ENCODE measurements at places on chromosomes 6 and 20.

DNA sequence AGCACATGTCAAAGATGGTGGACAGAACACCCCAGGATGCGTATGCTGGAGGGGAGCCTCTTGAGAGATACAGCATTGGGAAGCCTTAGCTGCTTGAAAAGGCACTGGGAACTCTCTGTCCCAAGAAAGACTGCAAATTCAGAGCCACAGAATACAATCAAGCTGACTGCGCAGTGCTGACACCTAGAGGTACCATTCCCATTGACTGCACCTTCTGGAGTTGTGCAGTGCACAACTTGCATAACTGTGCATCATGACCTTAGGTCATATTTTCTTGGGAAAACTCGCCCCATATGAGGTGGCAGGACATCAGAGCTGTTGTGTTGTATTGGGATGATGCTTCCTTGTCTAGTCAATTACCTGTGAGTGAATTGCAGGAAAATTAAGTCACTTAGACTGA lies 646.5 kb upstream of the NOX3 start:
- no peak for DNase-seq

DNA sequence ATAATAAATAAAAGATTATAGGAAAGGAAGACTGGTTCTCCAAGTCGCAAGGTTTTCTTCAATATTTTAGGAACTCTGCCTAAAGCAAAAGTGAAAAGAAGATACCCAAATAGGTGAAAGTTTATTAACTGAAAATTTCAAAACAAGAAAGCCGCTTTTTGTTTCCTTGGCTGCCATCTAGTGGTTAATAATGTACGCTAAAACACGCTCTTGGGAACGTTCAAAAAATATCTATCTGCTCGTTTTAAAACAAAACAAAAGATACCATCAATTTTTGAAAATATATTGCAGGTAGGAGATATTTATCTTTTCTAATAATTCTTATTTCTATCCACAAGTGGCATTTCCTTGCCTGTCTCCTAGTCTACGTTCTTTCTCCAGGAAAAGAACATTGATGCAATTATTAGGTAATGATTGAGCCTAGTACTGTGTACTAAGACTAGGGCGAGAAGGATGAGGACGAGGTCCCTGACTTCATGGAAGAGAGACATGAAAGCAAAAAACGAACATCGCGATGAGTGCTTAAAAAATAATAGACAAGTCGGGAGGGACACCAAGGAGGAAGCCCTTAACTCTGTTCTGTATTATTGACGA lies 97.2 kb downstream of the SPTLC3 start:
- DNase-seq: peak; percentile 9

DNA sequence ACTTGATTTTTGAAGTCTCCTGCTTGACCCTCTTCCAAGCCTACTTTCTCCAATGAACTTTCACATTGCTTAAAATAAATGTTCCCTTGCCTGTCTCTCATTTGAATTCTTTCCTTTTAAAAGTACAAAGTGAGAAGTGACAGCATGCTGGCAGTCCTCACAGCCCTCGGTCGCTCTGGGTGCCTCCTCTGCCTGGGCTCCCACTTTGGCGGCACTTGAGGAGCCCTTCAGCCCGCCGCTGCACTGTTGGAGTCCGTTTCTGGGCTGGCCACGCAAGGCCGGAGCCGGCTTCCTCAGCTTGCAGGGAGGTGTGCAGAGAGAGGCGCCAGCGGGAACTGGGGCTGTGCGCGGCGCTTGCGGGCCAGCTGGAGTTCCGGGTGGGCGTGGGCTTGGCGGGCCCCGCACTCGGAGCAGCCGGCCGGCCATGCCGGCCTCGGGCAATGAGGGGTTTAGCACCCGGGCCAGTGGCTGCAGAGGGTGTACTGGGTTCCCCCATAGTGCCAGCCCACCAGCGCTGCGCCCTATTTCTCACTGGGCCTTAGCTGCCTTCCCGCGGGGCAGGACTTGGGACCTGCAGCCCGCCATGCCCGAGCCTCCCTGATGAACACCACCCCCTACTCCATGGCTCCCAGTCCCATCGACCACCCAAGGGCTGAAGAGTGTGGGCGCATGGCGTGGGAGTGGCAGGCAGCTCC lies 31.9 kb downstream of the SERPINB6 start:
- DNase-seq: no peak

DNA sequence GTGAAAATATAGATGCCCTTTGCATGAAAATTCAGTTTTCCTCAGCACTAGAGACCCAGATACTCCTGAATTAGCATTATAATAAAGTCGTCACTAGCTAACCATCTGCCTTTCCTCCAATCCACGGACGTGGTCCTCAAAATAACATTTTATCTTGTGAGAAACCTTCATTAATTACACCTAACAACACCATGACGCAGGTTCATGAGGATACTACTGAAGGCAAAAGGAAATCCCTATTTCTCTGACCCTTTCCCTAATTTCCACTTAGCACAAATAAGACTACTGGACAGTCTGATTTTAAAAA lies 1.3 kb upstream of the PNISR start:
- DNase-seq: no peak

DNA sequence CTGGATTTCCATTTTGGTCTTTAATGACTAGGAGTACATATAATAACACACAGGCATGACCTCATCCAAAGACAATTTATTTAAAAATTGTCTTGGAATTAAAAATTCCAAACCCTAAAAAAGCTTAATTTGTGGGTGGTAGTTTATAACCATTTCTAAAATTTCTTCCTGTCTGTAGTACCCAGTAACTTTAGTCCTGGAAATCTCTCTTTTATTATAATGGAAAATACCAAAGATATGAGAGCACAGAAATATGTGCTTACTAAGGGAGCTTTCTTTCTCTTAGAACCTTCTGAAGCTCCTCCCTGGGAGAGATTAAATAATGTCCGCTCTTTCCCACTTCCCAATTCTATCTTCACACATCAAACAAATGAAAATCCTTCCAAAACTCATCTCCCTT lies 70.5 kb upstream of the PRL start:
- no peak for DNase-seq

DNA sequence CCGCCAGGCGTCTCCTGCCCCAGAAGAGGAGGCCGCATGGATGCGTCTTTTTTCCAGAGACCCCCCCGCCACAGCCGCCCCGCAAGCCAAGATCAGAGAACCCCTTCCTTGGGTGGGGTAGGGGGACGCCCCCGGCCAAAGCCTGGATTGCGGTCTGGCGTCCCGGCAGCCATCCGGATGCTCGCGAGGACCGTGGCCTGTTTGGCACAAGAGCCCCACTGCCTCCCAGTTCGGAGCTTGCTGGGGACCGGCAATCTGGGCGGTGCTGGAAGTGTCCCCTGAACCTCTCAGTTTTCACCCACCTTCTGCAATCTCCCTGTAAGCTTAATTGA lies 924 bp downstream of the FAM162B start:
- no peak for DNase-seq

DNA sequence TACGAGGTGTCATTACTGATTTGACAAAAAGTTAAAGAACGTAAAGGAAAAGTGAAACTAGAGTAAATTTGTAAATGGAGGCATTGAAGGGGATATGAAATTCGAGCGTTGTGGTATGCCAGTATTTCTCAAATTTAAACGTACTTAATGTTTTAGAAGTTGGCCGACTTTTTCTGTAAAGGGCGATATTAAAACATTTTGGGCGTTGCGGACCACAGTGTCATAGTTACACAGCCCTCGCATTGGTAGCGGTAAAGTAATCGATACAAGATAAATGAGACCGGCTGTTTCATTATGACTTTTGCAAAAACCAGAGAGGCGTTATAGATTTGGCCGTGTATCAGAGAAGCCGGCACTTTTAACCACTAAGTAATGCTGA lies 39.6 kb downstream of the OR2B2 start:
- no peak for DNase-seq

DNA sequence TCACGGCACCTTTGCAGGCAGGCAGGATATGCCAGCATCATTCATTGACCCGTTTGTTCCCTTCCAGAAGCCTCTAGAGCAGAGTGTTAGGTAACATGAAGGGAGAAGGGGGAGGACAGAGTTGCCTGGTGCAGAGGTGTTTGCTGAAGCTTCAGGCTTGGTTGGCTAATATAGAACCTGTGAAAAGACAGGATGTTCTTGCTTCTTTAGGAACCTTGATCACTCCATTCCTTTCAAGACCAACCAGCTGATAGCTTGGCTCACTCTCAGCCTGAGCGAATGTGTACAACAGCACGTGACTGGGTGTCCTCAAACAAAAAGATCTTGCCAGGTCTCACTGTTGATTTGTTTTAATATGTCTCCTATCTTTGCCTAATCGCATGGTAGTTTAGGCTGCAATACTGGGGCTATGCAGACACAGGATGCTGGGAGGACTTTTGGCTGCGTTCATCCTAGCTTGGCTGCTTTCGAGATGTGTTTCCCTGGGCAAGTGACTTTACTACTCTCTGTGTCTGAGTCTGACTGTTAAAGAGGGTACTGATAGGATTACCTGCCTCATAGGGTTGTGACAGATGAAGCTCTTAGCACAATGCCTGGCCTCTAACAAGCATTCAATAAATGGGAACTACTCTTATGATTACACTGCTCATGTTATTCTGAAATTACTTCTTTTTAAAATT lies 16.0 kb downstream of the SHLD1 start:
- no peak for DNase-seq

DNA sequence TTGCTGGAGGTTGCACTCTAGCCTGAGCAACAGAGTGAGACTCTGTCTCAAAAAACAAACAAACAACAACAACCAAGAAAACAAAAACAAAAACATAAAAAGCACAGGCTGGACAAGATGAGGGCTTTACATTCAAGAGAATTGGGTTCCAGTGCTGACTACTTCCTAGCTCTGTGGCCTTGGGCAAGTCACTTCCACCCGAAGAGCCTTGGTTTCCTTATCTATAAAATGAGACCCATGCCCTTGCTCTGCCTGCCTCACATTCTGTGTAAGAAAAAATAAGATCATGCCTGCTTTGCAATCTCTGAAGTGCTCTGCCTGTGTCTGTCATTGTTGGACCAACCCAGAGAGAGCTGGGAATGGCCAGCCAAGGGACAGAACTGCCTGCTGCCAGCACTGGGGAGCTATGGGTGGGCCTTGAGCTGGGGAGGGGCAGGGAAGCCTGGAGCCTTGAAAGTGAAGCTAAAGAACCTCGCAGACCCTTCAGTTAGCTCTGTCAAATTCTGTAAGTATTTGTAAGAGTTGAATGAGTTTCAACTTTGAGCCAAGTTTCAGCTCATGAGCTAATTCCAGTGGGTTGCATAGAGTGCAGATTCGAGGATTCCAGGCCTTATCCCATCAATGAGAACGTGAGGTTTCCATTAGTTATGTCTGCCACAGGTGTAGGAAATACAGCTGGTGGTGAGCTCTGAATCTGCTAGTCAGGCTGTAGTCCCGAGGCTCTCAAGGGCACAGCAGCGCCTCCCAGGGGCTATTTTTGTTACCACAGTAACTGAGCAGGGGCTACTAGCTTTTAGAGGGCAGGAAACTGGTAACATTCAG lies 93.2 kb downstream of the DLGAP4 start:
- DNase-seq: peak; percentile 64

DNA sequence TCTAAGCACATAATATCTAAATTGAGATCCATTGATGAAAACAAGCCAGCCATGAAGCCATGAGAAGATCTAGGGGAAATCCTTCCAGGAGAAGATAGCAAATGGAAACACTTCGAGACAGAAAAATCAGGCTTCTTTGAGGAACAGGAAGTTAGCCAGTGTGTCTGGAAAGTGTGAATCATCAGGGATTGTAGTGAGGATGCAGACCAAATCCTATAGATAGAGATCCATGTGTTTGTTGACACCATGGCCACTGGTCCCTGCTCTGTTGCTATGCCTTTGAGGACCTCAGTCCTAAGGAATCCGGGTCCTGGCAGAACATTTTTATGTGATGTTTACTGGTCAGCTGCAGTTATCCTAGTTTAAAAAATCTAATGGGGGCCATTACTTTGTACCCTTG lies 6.6 kb upstream of the ELOVL2 start:
- DNase-seq: no peak

DNA sequence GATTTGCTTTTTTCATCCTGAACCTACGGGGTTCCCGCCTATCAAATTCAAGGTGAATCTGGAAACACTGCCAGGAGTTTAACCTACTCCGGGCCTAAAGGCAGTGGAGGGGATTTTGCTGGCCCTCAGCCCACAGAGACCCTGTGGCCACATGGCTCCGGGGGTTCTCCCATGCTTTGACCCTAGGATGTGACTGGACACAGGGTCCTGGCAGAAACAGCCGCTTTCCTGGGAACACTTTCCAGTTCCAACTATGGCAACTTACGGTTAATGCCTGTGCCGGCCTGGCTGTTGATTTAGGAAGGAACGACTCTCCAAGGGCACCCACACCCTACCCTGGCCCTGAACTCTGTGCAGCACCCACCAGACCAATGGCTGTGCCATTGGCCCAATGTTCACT lies 141.7 kb upstream of the RPS6KA2 start:
- no peak for DNase-seq

DNA sequence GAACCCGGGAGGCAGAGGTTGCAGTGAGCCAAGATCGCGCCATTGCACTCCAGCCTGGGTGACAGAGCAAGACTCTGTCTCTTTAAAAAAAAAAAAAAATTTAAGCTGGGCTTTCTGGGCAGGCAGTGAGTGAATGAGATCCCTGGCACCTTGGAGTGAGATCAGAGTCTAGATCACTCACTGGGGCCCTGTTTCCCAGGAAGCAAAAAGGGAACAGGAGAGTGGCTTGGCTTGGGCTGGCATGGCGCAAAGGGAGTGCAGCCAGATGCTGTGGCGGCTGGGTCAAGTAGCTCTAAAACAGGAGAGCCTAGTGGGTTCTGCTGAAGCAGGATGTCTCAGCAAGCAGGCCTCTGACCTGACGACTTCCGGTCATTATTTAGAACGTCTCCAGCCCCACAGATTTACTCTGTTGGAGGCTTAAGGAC lies 10.4 kb downstream of the PLCG1 start:
- no peak for DNase-seq
